ENCODE measurements at places on chromosomes 5 and 9.

DNA sequence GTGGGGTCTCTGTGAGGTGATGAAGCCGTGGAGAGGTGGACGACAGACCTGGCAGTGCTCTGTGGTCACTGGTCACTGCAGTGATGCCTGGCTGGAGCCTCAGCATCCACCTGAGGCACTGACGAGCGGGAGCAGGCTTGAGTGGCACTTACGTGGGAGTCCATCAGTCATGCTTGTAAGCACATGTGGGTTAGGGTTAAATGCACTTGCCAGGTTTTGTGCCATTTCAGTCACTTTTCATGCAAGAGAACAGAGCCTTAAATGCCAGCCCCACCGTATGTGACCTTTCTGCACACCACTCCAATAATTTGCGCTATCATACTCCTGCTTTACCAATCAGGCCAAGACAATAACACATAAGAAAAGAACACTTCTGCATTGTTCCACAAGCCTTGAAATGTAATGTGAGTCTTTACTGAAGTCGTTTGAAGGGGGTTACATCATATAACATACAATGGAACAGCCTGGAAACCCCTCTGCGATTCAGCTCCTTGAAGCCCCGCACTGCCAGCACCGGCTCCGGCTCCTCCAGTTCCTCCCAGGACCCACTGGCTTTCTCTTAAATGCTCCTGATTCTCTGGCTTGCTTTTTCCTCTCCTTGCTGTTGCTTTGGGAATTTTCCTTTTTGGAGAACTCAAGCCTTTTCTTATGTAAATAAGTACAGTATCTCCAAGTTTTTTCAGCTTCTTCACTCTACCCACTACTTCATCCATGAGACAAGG, 59.4 kb upstream of the CTXN3 start:
- DNase-seq: no peak

GRCh38 chr5:61464512-61464911, 132.5 kb downstream of the ZSWIM6 start:
- no peak for DNase-seq

GRCh38 chr9:4678679-4679267, 596 bp upstream of the CDC37L1 start:
- DNase-seq: peak; percentile 51

GRCh38 chr9:76112151-76112550, 221.7 kb downstream of the PCSK5 start:
- DNase-seq: no peak

DNA sequence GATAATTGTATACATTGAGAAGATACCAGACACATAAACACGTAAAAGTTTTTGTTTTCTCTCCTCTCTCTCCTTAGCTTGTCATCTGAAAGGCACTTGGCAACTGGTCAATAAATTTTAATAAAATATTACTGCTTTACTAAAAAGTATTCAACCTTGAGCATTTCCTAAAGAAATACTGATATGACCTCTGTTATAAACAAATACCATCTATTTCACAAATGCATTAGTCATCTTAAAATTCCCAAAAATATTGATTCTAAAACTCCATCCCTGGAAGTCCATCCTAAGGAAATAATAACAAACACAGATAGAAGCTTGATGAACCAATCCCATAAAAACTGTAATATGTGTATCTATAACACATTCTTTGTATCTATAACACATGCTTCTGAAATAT, 483.2 kb downstream of the TLR4 start:
- DNase-seq: no peak

DNA sequence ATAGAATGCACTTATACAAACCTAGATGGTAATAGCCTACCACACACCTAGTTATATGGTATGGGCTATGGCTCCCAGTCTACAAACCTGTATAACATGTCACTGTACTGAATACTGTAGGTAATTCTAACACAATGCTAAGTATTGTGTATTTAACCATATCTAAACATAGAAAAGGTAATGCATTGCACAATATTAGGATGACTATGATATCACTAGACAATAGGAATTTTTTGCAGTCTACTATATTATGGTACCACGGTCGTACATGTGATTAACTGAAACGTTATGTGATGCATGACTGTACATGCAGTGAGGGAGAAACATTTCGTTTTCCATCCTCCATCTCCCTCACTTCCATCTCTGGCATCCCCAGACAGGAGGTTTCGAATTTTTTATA, 130.5 kb downstream of the ELAVL2 start:
- DNase-seq: no peak

DNA sequence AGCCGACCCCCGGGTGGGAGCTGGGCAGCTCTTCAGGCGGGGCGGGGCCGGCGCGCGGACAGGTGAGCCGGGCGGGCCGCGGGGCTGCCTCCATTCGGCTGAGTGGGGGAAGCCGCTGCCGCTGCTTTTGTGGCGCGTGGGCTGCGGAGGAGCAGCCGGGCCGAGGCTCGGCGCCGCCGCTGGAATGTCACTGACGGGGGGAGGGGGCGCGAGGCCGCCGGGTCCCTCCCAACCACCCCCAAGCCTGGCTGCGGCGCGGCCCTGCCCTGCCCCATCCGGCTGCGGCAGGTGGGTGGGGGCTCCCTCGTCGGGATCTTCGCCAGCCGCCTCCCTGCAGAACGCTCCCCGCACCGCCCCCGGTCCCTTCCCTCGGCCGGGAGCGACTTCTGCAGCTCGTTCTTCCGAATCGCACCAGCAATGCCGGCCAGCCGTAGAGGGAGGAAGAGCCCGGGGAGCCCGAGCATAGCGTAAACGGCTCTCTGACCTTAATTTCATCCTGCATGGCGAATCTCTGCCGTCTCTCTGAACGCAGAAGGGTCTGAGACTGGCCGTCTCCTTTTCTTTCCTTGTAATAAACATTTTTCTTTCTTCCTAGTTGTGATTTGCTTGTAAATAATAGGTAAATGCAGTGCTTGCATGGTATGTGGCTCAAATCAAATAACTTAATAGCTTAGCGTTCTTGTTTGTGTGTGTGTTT, 505 bp downstream of the SPTAN1 start:
- peak; percentile 32 for DNase-seq

DNA sequence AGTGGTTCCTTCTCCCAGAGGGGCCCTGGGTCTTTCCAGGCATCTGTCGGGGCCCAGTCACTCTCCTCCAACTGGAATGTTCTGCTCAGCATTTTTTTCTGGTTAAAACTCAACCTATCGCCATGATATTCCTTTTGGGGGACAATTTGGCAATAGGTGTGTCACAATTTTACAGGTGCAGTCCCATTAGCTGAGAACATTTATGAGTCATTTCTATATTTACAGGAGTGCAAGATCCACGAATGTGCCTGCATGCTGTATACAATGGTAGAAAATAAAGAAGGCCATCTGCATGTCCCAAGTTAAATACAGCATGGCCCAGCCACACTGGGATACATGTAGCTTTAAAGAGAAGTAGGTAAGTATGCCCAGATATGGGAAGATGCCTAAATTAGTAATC, 28.8 kb upstream of the SEMA4D start:
- DNase-seq: no peak

DNA sequence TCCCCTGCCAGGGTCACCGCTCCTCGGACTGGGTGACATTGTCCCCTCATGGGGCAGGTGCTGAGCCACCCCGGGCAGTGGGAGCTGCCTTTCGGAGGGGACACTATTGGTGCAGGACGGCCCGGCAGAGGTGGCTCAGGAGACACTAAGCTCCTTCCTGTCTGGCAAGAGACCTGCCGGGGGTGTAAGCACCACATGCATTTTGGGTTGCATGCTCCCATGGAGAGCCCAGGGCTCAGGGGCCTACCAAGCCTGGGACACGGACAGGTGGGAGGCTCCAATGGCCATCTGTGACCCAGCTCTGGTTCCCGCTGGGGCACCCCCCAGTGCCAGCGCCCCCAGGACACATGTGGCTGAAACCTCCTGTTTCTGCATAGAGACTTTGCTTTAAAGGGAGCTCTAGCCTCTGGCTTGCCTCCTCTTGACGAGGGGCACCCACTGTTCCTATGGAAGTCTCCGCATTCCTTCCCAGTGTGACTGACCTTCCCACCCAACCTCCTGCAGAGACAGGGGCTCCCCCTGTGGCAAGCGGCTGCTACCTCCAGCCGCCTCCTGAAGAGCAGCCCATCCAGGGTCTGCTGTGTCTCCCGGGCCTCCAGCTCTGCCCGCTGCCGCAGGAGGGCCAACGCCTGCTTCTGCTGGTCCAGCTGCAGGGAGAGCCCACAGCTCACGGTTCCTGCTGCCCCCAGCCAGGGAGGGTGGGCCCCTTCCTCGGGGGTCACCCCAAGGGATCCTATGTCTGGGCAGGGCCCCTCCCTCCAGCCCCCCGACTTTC, 28.1 kb downstream of the CCDC187 start:
- DNase-seq: no peak

GRCh38 chr9:136589766-136590763, 44.2 kb upstream of the NOTCH1 start:
- DNase-seq: no peak

GRCh38 chr5:65127161-65127901, 354.4 kb downstream of the ADAMTS6 start:
- peak; percentile 84 for DNase-seq

DNA sequence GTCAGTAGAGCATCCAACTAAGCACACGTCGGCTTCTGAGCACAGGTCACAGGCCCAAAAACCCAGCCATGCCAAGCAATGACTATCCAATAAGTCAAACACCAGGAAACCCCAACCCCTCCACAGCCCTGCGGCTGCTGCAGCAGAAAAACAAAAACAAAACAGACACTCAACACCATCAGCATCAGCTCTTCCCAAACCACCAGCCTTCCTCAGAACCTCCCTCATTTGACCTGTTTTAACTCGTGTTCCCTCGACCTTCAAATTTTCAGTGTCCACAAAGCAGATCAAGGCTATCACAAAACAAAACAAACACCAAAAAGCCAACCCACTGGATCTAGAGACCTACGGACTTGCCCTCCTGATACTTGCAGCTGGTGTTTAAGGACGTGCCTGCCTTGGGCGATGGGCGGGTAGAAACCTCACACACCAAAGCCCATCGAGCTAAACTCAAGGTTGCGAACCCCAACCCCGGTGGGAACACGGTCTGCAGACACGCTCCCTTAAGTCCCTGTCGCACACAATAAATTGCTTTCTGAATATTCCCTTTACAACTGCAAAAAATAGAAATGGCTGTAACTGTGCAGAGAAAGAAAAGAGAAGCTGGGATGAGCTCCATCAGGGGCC, 247.1 kb upstream of the ANKRD55 start:
- DNase-seq: peak; percentile 58

DNA sequence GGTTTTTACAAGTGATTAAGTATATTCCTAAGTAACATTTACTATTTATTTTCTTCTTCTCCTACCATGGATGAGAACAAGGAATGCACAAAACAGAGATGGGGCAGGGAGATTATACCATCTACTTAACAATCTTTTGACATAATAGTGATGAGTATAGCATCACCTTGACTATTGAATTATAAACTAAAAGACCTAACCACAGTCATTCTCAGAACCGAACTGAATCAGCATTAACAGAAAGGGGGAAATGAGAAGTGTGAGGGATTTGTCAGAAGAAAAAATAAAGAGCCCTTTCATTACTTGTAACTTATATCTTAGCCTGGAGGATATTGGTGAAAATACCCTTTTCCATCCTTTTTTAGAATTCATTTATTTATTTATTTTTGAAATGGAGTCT, 21.9 kb downstream of the OR2Y1 start:
- DNase-seq: no peak

DNA sequence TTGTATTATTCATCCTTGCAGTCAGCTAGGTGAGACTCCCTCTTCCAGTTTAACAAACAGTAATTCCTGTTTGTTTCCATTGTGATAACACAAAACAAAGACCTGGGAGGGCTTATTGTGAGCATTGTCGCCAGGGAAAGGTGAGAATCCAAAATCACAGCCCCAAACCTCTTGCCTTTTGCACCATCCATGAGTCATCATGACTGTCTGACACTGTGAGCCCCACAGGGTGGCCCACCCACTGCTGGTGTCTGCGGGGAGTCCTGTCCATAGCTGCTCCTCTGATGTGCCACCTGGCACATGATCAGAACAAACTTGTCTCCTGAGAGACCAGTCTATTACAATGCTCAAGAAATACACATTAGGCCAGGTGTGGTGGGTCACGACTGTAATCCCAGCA, 33.7 kb upstream of the S1PR3 start:
- DNase-seq: no peak

DNA sequence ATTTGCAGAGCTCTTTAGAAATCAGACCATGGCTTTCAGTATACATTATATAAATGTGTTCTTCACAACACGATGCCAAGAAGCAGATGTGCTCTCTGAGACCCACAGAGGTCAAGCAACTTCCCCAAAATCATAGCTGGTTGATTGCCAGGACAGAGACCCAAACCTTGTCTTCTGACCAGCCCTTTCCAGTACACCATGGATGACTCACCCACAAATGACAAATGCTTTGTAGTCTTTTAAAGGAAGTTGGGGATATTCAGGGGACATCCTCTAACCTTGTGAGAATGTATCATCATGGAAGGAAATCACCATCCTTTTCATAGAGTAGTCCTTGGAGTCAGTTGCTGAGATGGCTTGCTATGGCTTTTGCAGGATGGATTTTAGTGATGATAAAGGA, 30.1 kb downstream of the ZNF462 start:
- peak; percentile 72 for DNase-seq

- DNase-seq: no peak
These were observed 237.5 kb downstream of the SLIT3 start for GRCh38 chr5:169063316-169063953.

DNA sequence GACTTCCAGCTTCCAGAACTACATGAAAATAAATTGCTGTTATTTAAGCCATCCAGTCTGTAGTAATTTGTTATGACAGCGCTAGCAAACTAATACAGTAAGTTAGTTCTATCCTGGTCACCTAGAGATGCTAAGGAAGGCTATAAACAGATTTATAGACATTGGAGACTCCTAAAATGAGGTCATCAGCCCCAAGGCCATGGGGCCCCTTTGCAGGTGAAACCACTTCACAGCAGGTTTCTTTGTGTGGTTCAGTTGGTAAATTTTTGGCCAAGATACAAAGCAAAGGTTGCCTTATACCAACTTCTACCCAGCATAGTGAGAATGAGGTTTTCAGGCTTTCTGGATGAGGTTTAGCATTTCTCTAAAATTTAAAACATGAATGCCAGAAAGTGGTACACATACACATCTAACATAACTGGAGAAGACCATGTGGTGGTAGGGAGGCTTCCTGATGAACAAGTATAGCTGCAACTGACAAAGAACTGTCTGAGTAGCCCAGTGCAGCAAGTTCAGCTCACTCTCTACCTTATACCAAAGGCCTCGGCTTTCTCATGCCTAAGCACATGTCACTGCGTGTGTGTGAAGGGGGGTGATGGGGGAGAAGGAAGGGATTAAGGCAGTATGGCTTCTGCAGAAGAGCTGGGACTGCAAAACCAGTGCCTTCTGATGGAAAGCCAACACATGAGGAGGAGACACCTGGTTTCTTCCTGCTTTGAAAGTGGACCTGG, 264.6 kb upstream of the TAS2R1 start:
- no peak for DNase-seq

DNA sequence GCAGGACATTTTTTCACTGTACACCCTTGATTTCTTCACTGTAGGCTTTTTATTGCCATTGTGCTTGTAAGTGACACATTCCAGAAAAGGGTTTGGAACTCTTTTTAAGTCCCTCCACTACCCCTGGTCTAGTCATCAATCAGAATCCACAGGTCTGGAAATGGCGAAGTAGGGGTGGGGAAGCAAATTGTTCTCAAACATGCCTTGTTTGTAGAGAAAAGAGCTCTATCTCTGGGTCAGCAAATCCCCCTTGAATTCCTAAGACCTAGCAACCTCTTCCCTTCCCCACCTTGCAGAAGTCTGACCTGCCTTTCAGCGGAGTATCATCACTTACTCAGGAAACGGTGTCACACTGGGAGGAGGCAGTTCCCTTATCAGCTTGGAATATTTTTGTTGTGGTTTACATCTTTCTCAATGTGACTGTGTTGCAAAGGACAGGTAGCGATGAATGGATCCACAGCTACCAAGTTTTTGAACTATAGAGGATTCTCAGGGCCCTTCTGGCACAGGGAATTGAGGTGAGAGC, 3.2 kb downstream of the SH3RF2 start:
- DNase-seq: no peak

GRCh38 chr5:105905392-105905791, 1765.3 kb downstream of the EFNA5 start:
- DNase-seq: no peak
